ENCODE measurements at places on chromosomes 4 and X.

DNA sequence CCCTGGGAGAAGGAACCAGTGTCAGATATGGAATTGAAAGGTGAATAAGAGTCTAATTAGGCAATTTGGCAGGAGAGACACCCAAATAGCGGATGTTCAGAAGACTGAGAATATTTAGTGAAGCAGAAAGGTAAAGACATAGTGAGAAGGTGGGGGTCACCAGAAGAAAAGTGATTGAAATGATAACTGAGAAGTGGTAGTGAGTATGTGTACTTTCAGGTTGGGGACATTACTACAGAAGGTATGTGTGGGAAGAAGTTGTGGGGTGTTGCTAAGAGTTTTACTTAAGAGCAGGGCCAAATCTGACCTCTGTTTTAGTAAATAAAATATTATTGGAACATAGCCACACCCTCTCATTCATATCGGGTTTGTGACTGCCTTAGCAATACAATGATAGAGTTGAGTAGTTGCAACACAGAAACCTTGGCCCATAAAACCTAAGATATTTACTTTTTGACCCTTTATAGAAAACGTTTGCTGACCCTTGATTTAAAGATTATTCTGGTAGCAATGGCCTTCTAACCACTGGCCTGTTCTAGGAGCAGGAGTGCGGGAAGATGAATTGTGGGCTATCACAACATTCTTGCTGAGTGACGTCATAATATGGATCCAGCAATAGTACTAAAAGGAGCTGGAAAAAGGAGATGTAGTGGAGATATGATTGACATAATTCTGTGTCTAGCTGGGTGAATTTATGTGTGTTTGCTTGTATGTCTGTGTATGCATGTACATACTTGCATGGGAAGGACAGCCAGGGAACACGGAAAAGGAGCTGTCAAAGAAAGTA is 115.3 kb downstream of the HS3ST1 start:
- no peak for DNase-seq

GRCh38 chr4:88585917-88586316 is 6.4 kb upstream of the HERC3 start:
- DNase-seq, result no peak

- peak; percentile 60 for DNase-seq
These were observed 78.7 kb upstream of the DCLK2 start for GRCh38 chr4:149999485-150000074.

DNA sequence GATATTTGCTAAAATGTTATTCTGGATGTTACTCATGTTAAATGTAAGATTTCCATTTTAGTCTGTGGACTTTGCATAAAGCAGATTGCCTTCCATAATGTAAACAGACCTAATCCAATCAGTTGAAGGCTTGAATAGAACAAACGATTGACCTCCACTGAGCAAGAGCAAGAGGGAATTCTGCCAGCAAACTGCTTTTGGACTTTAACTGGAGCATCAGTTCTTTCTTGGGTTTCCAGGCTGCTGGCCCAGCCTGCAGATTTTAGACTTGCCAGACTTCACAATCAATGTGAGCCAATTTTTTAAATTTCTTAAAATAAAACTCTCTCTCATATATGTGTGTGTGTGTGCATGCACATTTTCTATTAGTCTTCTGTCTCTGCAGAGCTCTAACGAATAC is 1248.8 kb downstream of the ADGRL3 start:
- DNase-seq, result no peak

DNA sequence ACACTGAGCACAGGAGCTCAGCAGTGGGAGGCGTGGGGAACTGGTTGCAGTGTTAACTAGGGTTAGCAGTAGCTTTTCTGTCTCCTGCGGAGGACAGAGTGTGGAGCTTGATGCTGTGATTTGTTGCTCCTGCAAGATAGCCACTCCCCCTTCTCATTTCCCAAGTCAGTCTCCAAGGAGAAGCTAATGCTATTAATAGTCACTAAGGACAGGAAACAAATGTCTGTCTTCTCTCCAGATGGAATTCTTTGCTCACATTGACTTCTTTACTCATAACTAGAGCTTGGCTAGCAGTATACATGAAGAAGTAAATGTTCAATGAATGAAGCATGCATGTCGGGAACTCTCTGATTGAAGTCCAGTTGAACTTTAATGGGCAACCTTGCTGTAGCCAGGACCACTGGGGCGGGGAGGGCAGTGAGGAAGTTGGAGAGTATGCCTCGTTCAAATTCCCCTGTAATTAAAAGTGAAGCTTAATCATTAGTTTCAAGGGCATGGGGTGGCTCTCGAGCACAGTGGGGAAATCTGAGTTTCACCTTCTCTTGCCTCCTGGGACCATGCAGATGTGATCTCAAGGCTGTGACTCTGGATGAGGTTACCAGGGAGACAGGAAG is 156.6 kb upstream of the SCML1 start:
- DNase-seq, result no peak

- DNase-seq, result no peak
These were observed 30.1 kb upstream of the CYSLTR1 start for GRCh38 chrX:78357342-78358055.

DNA sequence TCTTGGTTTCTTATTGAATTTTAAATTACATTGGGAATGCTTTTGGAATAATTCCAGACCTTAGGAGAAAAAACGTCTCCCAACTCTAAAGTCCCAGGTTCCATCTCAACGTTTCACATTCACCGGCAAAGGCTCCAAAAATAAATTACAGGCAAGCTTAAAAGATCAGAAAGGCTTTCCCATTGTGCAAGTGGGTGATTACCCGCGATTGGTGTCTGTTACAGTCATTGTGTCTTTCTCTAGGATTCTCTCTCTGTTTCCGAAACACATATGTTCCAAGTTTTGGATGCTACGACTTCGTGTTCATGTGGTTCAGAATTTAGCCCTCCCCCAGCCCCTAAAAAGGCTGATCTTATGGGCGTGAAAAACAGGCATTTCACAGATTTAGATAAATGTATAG is 41.8 kb downstream of the PALLD start:
- DNase-seq, result no peak

DNA sequence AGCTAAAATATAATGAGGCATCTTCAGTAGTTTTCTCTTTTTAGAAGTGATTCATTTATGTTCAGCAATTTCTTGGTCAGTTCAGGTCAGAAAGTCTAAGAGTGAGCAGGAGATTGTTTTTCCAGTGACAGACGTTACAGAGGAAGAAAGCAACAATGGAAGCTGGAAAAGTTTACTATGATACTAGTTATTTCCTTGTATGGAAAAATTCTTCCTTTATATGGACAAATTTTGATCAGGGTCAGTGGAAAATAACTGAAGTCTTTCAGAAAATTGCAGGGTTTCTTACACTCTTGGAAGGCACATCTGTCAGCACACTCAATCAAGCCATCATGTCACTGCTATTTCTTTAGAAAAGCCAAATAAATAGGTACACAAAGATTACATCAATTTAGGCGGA is 1120.7 kb downstream of the FAT4 start:
- no peak for DNase-seq

- DNase-seq, result no peak
These were observed 498 bp downstream of the MAGEA10 start for GRCh38 chrX:152137771-152138387.

GRCh38 chr4:79650217-79650616 is 242.2 kb upstream of the GK2 start:
- no peak for DNase-seq

GRCh38 chrX:538311-538710 is 92.3 kb upstream of the SHOX start:
- peak; percentile 29 for DNase-seq

DNA sequence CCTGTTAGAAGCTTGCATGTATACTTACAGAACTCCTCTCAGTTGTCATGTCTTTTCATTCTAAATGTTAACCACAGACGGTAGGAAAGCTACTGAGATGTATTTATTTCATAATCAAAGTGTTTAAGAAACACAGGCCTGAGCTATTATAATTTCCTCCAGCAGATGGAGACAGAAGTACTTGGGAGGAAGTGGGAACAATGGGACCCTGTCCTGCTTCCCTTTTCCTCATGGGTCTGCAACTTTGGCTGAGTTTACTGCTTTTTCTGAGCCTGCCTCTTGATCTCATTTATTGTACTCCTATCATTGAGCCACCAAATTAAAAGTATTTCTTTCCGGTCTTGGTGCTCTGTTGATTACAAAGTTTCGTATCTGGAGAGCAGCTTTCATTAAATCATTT is 67.7 kb upstream of the SPANXN2 start:
- DNase-seq, result no peak

DNA sequence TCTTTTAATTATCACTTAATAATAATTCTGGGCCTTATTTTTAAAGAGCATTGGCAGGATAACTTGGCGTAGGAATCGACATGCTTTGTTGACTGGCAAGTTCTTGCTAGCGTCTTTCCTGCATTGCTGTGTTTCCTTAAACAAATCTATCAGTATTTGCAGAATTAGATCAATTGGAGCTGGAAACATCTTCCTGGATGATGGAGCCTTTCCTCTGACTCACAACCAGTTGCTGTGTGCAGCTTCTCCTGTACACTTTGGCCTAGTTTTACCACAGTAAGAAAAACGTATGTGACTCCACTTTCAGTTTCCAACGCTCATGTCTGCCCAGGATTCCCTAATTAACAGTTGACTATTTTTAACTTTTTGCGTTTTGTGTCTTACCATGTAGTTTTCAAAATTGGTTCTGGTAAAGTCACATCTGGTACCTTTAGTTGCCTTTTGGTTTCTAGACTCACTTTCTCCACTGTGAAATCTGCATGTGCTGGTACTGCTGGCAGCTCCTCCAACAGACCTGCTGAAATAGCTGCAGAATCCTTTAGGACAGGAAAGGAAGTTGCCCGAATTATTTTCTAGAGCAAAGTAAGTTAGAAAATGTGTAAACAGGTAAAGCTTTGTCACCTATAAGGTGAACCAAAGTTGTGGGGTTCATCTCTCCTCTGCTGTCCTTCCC is 553.2 kb upstream of the FAT1 start:
- DNase-seq, result no peak

- DNase-seq, result no peak
These were observed 83.8 kb upstream of the LCORL start for GRCh38 chr4:18105030-18106011.

- no peak for DNase-seq
These were observed 134.7 kb downstream of the PALLD start for GRCh38 chr4:168631241-168632162.

GRCh38 chr4:80839281-80839680 is 191.2 kb upstream of the BMP3 start:
- no peak for DNase-seq

DNA sequence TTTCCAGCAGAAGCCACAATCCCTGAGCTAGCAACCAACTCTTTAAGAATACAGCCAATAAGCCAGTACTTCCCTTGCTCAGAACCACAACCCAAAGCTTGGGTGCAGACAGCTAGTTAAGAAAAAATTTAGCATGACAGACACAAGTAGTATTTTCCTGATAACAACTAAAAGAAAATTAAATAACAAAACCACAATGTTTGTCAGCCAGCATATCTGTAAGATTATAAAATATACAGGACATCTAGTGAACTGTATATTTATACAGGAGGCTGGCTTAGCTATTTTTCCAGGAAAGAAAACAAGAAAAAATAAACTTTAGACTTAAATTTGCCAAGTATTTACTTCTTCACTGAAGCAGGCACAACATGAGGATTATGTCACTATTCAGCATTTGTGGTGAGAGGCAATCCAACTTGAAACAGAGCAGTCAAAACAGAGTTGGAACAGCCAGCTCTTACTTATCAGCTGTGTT is 6.6 kb downstream of the PF4V1 start:
- DNase-seq, result no peak

DNA sequence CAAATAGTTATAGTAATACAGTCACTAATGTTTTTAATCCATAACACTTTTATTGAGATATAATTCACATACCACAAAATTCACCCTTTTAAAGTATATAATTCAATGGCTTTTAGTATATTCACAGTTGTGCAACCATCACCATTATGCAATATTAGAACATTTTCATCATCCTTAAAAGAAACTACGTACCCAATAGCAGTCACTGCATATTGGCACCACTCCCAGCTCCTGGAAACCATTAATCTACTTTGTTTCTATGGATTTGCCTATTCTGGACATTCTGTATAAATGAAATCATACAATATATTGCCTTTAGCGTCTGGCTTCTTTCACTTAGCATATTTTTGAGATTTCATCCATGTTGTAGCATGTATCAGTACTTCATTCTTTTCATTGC is 99.3 kb downstream of the AMMECR1 start:
- no peak for DNase-seq

DNA sequence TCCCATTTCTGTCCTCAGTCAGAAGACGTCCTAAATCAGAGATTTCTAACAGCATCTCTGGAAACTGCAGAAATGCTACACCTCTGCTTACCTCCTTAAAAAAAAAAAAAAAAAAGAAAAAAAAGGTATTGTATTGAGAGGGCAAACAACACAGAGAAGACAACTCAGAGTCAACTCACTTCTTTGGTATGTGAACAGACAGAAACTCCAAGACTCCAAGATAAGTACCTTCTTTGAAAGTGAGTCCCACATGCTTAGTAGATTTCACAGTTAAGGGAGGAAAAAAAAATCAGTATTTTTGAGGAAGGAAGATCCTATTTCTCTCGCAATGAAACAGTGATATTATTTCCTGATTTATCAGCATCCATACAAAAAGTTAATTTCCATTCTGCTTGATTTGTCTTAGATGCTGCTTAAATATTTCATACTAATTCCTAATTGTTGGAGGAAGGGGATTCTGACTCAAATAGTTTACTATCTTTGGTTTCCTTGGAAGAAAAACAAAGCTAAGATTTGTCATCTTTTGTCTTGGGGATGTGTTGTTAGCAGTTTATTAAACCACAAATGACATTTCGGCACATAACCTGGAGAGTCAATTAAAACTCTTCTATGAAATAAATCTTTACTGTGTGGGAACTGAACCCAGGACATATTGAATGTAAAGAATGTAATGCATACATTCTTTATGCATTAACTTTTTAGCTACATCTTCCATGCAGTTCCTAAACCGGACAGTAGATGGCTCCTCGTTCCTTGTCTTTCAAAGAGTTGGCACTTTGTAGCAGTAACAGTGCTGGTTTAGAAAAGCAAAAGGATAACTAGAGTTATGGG is 4.7 kb downstream of the RASGEF1B start:
- peak; percentile 45 for DNase-seq

- DNase-seq, result no peak
These were observed 94.6 kb upstream of the RPS6KA3 start for GRCh38 chrX:20361081-20361889.

Data from HCT116 (cell line).